Stimulated activated CD8-positive, alpha-beta memory T cell treated with anti-CD3 and anti-CD28 coated beads, Interleukin-15, amount 100 ng/mL, for 48 hours (primary cell): ENCODE measurements at places on chromosomes 6 and 20.

- DNase-seq: no peak
These were observed 193.1 kb downstream of the NRN1 start for GRCh38 chr6:5813625-5814027.

- DNase-seq: no peak
These were observed 23.3 kb upstream of the UST start for GRCh38 chr6:148723484-148723883.

GRCh38 chr6:150322466-150322871 lies 46.3 kb upstream of the IYD start:
- DNase-seq: no peak

GRCh38 chr20:931401-931800 lies 15.3 kb upstream of the ANGPT4 start:
- no peak for DNase-seq

DNA sequence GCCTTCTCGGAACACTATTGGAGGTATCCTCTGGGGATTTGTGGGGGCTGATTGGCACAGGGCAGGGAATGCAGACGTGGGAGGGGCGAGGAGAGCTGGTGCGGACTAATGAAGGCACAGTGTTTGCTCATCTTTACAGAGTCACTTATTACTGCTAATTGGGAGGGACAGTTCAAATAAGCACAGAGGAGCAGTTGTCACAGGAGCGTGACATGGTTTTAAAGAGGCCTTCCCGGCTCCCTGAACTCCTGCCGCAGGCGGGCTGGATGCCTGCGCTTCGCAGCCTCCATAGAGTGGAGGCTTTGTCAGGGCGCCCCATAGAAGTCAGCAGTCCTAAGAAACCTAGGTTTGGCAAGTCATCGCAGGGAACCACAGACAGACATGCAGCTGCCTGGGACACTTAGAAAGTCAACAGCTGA lies 149.6 kb downstream of the LINC00237 start:
- no peak for DNase-seq
